Activated T-helper 1 cell treated with anti-CD3 and anti-CD28 coated beads, Interleukin-2, amount 50 U/mL, for 16 hours (primary cell): ENCODE measurements at places on chromosomes 1 and 21.
A peak's percentile ranks its signal among the peaks of the same experiment; 100 is the strongest.

- DNase-seq = no peak
These were observed 85.5 kb downstream of the PGBD5 start for GRCh38 chr1:230340526-230341161.

DNA sequence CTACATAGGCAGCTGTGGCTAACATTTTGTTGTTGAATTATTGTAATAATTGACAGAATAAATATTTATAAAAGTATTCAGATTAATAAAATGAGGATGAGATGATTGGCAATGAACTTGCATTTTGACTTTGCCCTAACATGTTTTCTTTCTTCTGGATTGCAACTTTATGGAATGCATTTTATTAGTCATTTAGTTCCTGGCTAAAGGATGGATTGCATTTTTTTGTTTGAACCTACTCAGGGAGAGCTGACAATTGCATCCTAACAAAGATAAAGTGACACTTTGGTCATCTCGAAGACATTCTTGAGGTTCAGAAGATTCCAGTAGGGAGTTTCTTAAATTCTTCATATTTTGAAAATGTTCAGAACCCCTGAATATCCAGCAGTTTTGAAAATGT lies 37.5 kb downstream of the PGM1 start:
- DNase-seq = no peak

DNA sequence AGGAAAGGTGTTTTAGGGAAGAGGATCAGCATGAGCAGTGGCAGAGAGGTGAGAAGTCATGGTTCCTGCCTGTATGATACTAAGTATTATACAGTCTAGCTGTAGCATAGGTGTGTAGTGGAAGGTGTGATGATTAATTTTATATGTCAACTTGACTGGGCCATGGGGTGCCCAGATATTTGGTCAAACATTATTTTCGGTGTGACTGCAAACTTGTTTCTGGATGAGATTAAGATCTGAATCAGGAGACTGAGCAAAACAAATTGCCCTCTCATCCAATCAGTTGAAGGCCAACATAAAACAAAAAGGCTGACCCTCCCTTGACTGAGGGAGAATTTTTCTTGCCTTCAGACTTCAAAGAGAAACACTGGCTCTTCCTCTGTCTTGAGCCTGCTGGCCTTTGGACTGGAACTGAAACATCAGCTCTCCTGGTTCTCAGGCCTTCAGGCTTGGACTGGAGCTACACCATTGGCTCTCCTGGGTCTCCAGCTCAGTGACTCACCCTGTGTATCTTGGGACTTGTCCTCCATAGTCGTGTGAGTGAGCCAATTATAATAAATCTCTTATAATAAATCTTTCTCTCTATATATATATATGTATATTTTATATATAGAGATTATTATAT lies 6.8 kb upstream of the CDC42 start:
- no peak for DNase-seq

DNA sequence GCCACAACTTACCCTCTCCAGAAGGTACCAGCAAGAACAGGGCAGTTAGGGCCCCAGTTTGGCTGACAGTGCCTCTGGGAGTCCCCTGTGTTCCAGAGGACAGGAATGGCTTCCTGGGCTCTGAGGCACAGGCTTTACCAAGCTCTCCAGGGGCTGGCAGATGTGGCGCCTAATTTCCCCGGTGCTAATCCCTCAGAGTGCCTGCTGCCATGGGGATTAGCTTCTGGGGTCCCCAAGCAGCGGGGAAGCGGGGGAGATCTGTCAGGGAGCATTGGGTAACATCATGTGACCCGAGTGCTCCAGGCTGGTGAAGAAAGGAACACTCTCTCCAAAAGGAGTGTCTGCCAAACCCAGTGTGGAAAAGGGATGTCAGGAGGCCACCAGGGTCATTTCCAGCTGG lies at the start of gene LACTBL1:
Gene LACTBL1 (minus strand): TSS at position 107 of the 400 bp plus-strand sequence. CDS start 550 bp downstream, outside the sequence.
- no peak for DNase-seq

- no peak for DNase-seq
These were observed 212.1 kb downstream of the GPR52 start for GRCh38 chr1:174659823-174660222.

DNA sequence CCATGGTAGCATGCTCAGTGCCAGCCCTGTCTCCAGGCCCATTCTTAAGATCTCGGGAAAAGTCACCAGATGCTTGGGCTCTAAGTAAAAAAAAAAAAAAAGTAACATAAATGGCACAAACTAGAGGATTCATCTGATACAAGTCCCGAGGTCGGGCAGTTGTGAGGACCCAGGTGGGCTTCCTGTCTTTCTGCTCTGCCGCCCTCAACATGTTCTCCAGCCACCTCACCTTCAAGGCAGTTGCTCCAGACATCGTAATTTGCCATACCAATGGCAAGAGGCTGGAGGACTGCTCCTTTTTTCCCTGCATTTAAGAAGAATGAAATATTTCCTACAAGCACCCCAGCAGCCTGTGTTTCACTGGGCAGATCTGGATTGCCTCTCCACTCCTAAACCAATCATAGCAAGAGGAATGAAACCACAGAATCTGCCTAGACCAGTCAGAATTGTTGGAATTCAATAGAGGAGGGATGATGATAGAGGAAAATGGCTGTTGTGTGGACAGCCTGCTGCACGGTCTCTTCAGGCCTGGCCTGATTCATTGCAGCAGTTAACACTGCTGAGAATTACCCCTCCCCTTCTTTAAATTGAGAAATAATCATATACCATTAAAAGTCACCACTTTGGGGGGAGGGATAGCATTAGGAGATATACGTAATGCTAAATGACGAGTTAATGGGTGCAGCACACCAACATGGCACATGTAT lies 5.4 kb downstream of the HMGN2 start:
- no peak for DNase-seq

GRCh38 chr1:221264848-221265247 lies 385.6 kb downstream of the HLX start:
- DNase-seq = no peak

DNA sequence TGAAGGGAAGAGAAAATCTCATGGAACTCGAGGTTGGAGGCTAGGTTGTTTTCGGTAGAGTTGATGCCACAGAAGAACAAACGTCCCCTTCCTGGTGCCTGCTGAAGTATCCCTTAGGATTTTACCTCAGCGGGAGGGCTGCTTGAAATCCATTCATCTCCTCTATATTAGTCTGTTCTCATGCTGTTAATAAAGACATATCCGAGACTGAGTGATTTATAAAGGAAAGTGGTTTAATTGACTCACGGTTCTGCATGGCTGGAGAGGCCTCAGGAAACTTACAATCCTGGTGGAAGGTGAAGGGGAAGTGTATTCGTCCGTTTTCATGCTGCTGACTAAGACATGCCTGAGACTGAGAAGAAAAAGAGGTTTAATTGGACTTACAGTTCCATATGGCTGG lies 413.5 kb downstream of the NPHP4 start:
- no peak for DNase-seq

- no peak for DNase-seq
These were observed 53.4 kb downstream of the TBX15 start for GRCh38 chr1:118934706-118935105.

DNA sequence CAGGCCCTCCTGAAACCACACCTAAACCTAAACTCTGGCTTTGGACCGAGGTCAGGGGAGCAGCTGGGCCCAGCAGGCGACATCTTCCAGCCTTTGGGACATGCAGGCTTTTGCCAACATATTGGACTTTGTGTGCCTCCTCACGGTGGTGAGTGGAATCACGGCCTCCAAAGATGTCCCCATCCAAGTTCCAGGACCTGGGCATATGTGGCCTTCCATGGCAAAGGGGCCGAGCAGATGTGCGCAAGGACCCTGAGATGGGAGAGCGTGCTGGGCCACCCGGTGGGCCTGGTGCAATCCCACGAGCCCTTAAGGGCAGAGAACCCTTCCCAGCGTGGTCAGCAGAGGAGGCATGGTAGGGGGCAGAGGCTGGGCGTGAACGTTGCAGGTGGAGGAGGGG lies 160.8 kb upstream of the C1orf174 start:
- DNase-seq = no peak

DNA sequence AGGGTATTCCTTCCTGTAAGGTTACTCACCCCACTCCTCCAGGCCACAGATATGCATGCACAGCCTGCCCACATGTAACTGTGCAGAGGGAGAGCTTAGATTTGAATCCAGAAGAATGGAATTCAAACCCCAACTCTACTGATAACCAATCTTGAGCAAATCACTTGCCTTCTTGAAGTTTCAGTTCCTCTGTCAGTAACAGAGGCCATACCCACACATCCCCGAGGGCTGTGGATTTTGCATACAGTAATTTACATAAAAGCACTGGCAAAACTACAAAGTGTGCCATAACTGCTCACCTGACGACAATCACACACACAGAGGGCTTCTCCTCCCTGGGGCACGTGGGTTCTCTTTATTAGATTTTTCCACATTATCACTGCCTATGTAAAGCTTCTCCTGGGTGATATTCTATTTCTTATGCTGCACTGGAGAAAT lies 18.6 kb downstream of the CD247 start:
- no peak for DNase-seq

- no peak for DNase-seq
These were observed 253.8 kb upstream of the PLXNA2 start for GRCh38 chr1:208497866-208498541.

GRCh38 chr1:156572663-156573018 lies 276 bp upstream of the IQGAP3 start:
- DNase-seq = no peak

- DNase-seq = no peak
These were observed 22.0 kb upstream of the BATF3 start for GRCh38 chr1:212721388-212722247.

DNA sequence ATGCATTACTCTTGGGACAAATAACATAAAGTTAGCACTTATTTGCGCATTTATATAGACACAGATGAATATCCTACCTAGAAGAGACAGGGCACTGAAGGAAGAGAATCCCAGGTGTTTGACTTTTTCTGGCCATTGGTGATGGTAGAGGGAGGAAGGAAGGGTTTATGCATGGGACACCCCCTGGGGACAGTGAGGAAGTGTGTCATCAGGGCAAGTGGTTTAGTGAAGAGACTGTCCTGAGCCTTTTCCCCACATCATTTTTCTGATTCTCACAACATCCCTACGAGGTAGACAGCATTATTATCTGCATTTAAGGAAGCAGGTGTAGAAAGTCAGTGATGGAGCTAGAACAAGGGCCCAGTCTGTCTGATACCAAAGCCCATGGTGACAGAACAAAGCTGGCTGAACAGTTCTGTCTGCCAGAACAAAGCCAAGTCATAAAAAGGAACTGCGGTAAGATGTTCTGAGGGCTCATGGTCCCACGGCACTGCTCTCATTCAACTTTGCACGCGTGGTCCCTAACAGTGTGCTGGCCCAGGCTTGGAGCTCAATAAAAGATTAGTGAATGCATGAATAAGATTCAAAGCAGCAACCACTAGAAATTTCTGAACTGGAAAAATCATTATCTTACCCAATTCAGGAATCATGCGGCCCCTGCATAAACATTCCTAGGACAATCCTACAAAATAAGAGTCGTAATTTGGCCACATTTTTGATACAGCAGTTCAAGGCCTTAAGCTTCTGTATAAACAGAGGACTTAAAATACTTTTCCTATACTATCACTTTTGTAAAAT lies 12.2 kb upstream of the CDC42BPA start:
- no peak for DNase-seq

- DNase-seq = no peak
These were observed 2.8 kb downstream of the PRRX1 start for GRCh38 chr1:170666541-170667254.

DNA sequence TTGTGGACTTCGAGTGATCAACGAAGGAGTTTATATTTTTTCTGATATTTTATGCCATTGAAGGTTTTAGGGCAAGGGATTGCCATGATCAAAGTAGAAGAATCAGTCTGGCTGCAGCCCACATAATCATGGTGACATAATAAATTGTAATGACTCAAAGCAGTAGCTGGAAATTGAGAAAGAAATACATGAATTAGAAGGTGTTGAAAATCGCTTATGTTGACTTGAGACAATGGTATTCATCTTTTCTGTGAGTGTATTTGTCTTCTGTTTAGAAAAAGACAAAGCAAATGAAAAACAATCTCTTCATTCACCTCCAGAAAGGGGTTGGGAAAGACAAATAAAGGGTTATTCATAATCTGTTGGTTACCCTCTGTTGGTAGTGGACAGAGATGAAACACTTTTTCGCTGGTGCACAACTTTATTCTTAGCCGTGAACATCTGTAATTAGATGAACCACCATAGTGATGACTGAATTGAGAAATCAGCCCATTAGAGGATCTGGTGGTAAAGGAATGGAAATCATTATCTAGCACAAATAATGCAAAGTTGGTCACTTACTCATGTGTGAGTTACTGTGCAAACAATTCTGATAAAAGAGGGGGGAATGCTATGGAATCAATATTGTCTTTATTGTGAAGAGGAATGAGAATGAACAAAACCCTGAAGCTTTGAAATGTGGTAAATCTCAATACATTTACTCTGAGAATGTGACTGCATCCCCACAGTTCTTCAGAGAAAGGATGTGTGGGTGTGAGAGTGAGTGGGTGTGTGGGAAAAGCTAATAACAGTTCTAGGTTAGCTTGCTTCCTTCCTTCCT lies 121.8 kb downstream of the NTNG1 start:
- no peak for DNase-seq

GRCh38 chr21:25881524-25882376 lies 147.0 kb downstream of the GABPA start:
- peak; percentile 21 for DNase-seq

- no peak for DNase-seq
These were observed 18.2 kb upstream of the GJA9 start for GRCh38 chr1:38899560-38899959.

DNA sequence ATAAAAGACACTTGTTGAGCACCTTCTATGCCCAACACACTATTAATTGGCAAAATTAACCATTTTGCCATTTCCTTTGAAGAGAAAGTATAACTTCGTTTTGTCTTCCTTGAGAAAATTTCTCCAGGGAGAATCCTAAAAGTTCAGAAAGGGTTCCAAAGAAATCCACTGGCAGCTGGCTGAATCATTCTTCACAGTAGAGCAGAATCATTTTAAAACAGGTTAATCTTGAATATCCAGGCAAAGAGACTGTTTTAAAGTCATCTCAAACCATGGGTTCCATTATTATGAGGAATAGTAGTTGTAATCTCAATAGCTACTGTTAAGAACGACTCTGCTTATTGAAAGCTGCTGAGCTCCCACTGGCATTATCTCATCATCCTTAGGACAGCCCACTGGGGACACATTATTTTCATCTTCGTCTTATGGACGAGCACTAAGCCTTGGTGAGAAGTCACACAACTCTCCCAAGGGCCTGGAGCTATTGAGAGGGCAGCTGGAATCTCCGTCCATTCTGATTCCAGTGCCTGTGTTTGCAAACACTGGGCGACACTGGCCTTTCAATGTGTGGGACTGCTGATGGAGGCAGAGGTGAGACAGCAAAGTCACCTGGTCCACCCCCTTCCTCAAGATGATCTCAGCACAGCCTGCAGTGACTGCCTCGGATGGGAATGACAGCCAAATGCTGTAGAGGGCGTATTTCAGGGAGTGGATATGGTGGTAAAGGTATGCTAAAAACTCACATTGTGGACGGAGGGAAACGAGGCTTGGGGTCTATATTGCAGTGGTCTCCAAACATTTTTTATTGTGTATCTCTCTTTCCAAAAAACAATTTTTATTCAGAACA lies 15.3 kb upstream of the PGBD5 start:
- no peak for DNase-seq

- DNase-seq = no peak
These were observed 72.0 kb downstream of the NOS1AP start for GRCh38 chr1:162141281-162142054.
